ENCODE measurements at places on chromosomes 2 and 18. TPM values are rescaled to one million over a fixed set of nuclear protein-coding genes. Genes with fewer than 3 reads are reported as not detected.

- no peak for DNase-seq
Observed at GRCh38 chr2:196046123-196046917, 22.3 kb downstream of the DNAH7 start.

Gene EMILIN2
- polyA plus RNA-seq = 12.7 TPM

DNA sequence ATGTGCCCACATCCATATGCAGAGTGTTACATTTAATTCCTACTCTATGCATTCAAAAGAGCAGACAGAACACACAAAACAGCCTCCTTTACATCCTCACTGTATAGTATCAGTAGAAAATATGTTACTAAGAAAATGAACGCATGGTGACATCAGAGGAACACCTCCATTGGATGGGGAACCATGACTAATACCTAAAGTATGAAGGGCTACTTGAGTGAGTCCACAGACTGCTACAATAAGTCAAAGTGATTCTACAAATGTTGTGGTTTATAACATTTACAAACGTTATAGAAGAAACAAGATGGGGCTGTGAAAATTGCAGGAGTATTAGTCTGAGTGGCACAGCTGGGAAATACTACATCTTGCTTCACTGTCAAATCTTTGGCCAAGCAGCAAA is 1830.9 kb upstream of the PIK3C3 start:
- no peak for DNase-seq

- no peak for DNase-seq
Observed at GRCh38 chr2:202171241-202171825, 67.1 kb downstream of the SUMO1 start.

Gene ATP8B1
- 19.6 TPM for polyA plus RNA-seq

Data from right lung (tissue), 10 donors.